ENCODE measurements at places on chromosomes 12 and 14.

DNA sequence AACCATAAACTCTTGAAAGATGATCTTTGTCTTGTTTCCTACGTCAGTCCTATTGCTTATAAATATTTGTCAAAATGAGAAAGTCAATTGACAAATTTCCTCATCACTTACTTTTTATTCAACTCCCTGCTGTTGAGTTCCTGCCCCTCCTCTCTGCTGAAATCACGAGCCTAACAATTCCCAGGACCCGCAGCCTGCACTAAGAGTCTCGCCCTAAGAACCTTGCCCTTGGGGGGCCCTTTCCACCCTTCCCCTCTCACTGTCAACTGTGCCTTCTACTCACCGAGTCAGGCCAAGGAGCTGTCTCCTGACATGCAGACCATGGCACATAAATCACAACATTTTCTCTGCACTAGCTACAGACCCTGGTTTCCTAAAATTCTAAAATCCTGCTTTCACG lies 99.0 kb downstream of the STAB2 start:
- DNase-seq, result no peak

DNA sequence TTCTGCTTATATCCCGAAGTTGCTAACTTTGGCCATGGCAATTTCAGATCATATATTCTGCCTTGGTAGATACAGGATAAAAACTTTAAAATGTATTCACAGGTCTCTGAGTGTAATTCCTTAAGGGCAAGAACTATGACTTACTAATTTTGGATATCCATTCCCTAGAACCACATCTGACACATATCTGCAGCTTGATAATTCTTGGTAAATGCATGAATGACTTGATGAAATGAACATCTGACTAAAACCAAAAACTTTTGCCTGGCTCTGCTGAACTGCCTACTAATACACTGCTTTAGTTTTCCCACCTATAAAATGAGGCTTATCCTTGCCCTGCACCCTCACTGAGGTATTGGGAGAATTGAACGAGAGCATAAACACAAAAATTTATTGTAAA lies 32.2 kb downstream of the SLC25A21 start:
- DNase-seq, result no peak

DNA sequence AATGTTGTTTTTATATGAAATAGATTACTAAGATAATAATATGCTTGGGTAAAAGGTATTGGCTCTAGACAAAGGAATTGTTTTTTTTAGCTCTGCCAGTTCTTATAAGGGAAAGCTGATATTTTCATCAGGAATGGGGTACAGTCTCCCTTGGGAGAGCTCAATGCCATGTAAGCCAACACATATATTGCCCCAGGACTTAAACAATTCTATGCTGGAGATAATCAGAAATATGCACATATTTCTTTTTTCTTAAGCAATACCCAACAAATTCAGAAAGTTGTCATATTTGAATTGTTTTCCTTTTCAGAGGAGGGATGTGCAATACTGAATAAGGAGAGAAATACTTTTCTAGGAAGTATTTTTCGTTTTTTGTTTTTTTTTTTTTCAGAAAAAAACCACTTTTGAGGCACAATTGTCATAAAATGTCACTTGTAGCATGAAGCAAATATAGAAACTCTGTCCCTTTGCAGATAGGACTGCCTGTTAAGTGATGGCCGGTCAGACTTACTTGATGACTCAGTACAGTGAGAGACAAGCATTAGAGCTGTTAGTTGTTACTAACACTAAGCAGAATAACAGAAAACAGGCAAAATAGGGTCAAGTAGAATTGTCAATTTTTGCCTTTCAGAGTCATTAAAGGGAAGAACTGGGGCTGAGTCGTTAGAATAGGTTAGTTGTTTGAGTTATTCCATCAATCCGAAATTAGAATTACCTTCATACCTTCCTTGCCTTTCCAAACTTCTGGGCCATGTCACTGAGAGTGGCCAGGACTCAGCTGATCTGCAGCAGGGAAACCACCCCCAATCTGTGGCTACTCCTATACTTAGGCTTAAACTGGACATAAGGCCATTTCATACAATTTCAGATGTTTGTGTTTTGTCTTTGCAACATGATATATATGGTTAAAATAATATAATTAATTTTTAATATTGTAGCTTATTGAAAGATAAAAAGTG lies 168.1 kb downstream of the SLC38A4 start:
- no peak for DNase-seq

DNA sequence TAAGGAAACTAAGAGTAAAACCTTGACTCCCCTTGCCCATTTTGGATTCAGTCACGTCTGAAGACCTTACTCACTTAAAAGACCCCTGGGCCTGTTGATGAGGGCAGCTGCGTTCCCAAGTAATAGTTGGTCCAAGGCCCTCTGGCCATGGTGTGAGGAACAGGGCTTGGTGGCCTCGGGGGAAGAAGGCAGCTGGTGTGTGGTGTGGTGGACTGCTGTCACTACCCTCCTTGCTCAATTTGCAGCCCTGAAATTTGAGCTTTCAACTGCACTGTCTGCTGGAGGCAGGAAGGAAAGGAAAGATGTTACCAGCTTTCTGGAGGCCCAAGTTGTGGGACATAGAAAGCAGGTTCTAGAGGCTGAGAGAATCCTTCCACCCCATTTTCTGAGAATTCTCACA lies 128.2 kb downstream of the SLC38A6 start:
- no peak for DNase-seq

- no peak for DNase-seq
Observed at GRCh38 chr14:105563347-105563737, 37.0 kb downstream of the TMEM121 start.

DNA sequence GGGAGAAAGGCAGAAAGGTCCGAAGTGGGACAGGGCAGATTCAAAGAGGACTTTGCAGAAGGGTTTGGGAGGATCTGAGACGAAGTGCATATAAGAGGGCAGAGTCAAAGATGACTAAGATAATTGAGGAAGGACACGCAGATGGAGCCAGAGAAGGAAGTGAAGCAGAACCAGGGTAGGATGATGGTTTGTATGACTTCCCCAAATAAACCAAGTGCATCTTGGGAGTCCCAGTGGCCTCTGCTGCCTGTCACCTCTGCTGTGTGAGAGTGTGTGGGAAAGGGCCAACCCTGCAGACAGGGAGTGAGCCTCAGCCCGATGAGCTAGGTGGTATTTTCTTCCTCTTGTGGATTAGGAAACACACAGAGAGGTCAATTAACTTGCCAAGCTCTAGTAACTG lies 36.8 kb downstream of the FLVCR2 start:
- no peak for DNase-seq

DNA sequence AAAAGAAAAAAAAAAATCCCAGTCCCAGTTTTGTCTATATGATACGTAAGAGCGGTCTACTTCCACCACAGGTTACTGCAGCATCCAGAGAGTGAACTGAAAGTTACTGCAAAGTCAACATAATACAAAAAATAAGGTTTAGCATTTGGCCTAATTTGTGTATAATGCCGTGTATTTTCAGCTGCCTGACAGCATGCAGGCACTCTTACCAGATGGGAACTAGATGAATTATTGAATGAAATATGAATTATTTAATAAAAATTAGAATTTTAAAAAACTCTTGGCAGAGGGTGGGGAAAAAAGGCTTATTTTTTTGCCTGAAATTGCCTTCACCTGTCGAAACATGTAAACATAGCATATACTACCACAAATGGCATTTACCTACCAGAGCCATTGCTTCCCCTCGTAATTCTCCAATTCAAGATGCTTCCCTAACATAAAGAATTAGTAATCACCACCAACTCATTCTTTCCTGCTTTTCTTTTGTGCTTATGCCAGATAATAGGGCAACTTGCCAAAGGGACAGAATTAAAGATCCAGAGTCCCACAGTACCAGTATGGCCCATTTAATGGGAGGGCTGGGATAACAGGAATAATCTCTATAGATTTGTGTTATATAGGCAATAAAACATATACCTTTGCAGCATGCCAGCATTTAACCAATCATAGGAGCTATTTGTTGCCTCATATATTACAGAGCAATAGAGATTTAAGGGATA lies 31.1 kb downstream of the ATF7 start:
- no peak for DNase-seq

DNA sequence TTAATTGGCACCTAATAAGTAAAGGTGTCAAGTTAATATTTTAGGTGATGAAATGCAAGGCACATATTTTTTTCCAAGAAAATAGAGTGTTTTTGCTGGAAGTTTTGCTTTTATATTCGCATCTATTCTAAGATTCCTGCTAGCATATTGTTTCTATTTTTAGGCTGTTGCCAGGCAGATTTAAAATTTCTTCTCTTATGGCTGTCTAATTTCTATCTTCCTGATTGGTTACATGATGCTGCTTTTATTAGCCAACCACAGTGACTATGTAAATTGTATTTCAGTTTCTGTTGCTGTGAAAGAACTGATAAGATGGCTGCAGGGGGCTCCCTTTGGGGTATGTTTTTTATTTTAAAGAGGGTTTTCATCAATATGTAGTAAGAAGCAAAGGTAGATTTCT lies 42.7 kb downstream of the ATF7IP start:
- no peak for DNase-seq

All from AG04450 (cell line).